AG09319 (cell line): ENCODE measurements at places on chromosomes 16 and 17.
A peak's percentile ranks its signal among the peaks of the same experiment; 100 is the strongest.

DNA sequence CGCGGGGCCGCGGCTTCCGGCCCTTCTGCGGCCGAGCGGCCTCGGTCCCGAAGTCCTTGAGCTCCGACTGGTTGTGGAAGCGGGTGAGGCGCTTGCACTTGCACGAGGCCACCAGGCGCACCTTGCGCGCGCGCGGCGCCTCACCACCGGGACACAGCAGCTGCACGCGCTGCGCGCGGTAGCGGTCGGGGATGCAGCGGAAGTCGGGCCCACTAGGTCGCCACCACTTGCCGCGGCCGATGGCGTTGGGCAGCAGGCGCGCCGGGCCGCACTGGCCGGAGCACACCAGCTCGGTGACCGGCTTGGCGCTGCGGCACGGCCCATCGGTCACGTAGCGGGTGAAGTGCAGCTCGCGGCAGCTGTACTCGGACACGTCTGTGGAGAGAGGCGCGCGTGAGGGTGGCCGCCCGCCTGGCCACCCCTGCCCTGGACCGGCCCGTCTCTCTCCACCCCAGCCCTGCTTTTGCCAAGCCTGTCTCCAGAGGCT lies 3.2 kb downstream of the SOST start:
- DNase-seq = no peak

GRCh38 chr16:85485379-85485778 lies 127.7 kb upstream of the GSE1 start:
- no peak for DNase-seq

DNA sequence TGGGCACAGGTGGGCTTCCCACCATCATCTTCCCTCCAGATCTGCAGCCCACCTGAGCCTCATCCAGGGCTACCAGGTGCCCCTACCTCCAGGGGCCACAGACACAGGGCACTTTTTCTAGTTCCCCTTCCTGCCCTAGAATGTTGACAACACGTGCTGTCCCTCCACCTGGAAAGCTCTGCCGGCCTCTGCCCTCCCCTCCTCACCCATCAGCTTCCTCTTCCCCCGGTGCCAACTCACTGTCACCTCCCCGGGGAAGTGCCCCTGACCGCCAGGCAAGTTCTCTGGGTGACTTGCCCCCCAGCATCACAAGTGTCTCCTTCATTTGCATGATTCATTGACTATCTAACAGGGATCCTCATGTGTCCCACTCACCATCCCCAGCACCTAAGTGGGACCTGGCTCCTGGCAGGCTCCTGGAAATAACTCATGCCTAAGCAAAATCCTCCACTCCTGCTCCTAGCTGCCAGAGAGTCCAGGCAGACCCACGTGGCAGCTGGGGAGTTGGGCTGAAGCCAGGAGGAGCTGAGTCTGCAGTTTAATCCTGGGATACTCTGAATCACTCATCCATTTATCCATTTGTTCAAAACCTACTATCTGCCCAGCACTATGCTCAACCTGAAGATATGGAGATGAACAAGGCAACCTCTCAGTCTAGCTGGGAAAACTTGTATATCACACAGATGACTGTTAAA lies 304.4 kb downstream of the FOXL1 start:
- DNase-seq = peak; percentile 25

- no peak for DNase-seq
These were observed 29.7 kb upstream of the WSCD1 start for GRCh38 chr17:6040504-6040903.

- no peak for DNase-seq
These were observed 5.4 kb upstream of the HNF1B start for GRCh38 chr17:37750292-37750691.

GRCh38 chr17:9115214-9116191 lies 94.2 kb downstream of the NTN1 start:
- DNase-seq = peak; percentile 24

GRCh38 chr17:40074871-40075200 lies 12.1 kb downstream of the THRA start:
- DNase-seq = no peak

- no peak for DNase-seq
These were observed 116.4 kb upstream of the RCVRN start for GRCh38 chr17:10021272-10021984.

DNA sequence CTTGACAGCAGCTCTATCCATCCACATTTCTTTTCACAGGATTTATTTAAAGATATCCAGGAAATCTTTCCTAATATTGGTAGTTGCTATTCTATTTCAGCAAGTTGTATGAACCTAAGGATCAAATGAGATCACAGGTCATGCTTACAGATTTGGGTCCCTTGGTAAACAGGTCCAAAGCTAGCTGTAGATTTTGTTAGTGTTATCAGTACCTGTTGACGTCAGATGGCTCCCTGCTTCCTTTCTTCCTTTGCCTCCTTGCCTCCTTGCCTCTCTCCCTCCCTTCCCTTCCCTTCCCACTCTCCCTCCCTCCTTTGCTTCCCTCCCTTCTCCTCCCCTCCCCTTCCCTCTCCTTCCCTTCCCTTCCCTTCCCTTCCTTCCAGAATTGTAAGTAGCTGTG lies 76.6 kb downstream of the EFCAB13 start:
- no peak for DNase-seq

- no peak for DNase-seq
These were observed 15.2 kb downstream of the IL34 start for GRCh38 chr16:70661534-70661917.

GRCh38 chr16:53744449-53744848 lies 40.5 kb downstream of the FTO start:
- DNase-seq = no peak

GRCh38 chr16:185213-185612 lies 5.0 kb downstream of the HBQ1 start:
- no peak for DNase-seq

- DNase-seq = no peak
These were observed 4.4 kb downstream of the MAP3K3 start for GRCh38 chr17:63626551-63627180.

GRCh38 chr17:66483906-66484305 lies 181.5 kb downstream of the PRKCA start:
- no peak for DNase-seq

GRCh38 chr16:4175849-4176248 lies 59.6 kb upstream of the ADCY9 start:
- DNase-seq = no peak

- DNase-seq = no peak
These were observed 7.6 kb downstream of the RAB40B start for GRCh38 chr17:82690786-82691489.

GRCh38 chr16:4182581-4183236 lies 59.2 kb downstream of the SRL start:
- no peak for DNase-seq

DNA sequence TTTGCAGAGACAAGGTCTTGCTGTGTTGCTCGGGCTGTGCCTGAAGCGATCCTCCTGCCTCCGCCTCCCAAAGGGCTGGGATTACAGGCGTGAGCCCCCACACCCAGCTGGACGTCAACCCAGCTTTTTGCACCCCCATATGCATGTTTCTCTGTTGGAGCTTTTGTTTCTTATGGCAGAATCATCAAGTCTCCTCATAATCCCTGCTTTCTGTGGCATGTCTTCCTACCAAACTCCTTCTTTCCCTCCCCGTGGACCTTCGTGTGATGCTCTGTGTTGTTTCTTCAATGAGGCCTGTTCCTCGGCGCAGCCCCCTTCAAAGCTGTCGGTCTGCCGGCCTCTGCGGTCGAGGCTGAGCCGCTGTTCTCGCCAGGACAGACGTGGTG lies 71.6 kb downstream of the METRNL start:
- DNase-seq = no peak

DNA sequence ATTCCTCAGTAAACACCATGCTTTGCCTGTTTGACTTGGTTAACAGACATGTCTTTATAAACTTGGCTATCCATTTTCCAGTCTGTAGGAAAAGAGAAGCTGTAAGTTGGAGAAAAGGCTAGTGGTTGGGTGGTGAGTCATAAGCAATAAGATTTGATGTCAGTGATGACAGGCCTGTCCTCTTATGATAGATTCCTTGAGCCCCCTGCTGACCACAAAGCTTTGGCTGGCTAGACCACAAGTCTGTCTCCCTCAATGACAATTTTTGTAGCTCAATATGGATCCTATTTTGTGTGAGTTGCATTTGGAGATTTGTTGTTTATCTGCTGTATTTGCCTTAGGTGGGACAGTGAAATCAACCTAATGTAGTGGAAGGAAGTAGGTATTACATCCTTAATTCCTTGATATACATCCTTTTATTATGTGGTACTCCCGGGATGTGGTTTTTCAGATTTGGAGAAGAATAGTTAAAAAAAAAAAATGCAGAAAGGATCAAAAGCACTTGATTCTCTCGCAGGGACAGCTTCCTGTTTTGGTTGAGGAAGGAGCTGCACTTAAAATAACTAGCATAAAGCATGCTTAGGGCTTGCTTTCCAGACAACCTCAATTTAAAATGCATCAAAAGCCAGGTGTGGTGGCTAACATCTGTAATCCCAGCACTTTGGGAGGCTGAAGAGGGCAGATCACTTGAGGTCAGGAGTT lies 67.4 kb downstream of the SIAH1 start:
- no peak for DNase-seq
